Pancreas (tissue), 10 donors: ENCODE measurements at places on chromosomes 4 and X. TPM values are rescaled to one million over a fixed set of nuclear protein-coding genes. Genes with fewer than 3 reads are reported as not detected.

ERCC6L gene
- not detected for total RNA-seq

DNA sequence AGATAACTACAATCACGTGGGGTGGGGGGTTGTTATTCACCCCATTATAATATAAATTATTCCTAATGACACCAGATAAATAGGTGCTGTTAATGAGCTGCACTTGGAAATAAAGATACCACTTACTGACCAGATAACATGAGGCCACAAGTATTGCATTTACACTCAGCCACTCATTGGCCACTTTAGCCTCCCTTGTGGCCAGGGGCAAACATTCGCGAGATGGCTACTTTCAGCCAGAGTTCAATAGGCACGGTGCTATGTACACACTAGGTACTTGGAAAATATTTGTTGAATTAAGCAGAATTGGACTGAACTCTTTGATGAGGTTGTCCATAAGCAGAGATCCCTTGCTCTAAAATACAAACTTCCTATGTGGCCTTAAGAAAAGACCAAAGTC is 713.7 kb upstream of the TENM3 start:
- no peaks in the 10 kb centered on the region for H3K4me1 ChIP-seq
- no peak overlapping the region for H3K4me3 ChIP-seq
- no peak overlapping the region for H3K27ac ChIP-seq
- no peak for DNase-seq

GRCh38 chr4:78885598-78885997 is 53.6 kb downstream of the PAQR3 start:
- H3K36me3 ChIP-seq = no peaks in the 10 kb centered on the region
- no peak overlapping the region for H3K4me3 ChIP-seq
- H3K27ac ChIP-seq = no peak overlapping the region
- no peaks in the 10 kb centered on the region for H3K4me1 ChIP-seq
- no peaks in the 10 kb centered on the region for H3K27me3 ChIP-seq

DNA sequence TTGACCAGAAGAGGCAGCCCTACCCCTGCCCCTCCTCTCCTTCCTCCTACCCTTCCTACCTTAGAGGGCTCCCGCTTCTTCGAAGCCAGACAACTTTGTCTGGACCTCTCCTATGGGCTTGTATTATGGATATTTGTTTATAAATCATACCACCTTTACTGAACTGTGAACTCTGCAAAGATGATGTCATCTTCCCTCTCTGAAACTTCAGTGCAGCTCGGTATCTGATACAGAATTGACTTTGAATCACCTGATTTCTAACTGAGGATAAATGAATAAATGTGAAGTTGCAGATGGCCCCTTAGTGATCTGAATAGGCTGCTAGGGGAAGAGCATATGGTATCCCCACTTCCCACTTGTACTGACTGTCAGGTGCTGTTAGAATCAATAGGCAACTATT is 1.1 kb upstream of the OTC start:
- no peak for DNase-seq
- H3K4me3 ChIP-seq = no peak overlapping the region
- no peaks in the 10 kb centered on the region for H3K36me3 ChIP-seq
- no peaks in the 10 kb centered on the region for H3K27me3 ChIP-seq
- no peaks in the 10 kb centered on the region for H3K4me1 ChIP-seq

- no peaks in the 10 kb centered on the region for H3K27me3 ChIP-seq
- H3K36me3 ChIP-seq = no peaks in the 10 kb centered on the region
- H3K27ac ChIP-seq = no peak overlapping the region
- H3K4me1 ChIP-seq = no peaks in the 10 kb centered on the region
Measured at GRCh38 chr4:125125276-125125675, 189.5 kb upstream of the FAT4 start.
